ENCODE measurements at places on chromosomes 7 and 10.

- no peak for DNase-seq
Observed at GRCh38 chr10:22043327-22043633, 39.8 kb upstream of the DNAJC1 start.

GRCh38 chr10:326894-327635 lies 191.8 kb downstream of the ZMYND11 start:
- no peak for DNase-seq

DNA sequence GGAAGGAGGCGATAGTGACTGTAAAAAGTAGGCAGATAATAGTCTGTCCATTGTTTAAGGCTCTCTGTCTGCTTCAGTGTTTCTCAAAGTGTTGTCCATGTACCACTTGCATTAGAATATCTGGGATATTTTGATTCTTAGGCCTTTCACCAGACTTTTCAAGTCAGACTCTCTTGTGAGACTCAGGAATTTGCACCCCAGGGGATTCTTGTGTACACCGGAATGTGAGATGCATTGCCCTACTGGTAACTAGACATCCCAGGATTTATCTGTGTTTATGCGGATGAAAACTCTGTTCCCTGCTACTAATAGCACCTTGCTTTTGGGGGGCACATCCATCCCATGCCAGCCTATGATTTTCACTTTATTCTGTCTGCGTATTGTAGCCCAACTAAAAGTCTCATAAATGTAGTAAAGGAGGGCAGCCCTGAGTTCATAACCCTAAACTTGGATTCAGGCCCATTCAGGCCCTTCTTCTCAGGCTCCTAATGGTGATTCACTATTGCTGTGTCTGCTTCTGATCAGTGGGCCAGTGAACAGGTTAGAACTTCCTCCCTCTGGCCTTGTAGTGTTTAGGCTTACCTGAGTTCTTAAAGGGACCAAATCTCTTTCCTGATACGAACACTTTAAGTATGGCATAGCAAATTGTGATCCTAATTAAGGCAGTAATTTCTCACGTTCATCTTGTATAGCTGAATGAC lies 71.8 kb upstream of the RPA3 start:
- DNase-seq, result no peak

DNA sequence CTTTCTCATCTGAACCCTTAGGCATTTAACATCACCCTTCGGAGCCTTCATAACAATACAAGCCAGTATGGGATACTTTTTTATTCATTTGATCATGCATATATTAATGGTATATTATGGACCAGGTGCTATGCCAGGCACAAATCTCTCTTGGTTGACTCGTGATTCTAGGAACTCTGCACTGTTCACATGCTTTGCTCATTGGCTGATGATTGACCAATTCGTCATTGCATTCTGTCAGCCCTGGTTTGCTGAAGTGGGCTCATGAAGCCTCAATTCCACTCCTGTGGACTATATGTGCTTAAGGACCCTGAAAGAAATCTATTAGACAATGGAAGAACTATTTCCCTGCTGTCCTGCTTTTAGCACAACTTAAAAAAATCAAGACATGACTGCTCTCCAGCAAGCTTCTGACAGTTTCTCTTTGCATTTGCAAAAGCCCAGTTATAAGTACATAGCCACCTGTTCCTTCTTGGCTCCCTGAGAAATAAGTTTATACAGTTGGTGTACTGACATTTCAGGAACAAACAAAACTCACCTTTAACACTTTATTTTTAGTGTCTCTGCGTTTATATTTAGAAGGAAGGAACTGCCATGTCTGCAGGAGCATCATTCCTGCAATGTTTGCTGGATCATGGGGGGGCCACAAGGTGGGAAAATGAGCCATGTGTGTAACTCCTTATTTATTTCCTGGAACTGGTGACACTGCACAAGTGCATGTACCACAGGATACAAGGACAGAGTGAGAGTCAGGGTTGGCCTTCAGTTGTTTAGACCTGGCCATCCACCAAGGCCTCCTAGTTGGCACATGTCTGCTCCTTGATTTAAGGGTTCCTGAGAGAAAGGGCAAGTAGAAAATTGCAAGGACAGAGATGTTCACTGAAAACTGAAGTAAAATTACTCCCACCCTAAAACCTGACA lies 146.0 kb upstream of the NAMPT start:
- no peak for DNase-seq

DNA sequence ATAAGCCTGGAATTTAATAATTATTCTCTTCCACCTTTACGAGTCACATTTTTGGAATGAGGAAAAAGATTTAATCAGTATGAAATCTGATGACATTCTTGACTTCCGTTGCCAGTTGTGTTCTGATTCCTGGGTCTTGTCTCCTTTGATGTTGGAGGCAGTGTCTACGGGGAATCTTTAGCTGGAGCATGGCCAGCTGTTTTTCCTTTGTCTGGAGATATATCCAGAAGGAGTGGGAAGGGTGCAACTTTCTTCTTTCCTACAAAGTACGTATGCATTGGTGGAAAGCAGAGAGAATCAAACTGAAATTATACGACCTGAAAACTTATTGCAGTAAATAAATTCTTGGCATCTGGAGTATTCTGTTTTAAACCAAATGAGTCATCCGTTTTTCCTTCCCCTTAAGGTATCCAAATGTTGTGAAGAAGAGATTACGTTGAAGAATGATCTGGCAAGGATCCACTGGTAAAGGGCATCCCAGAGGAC lies 6.9 kb upstream of the GNG11 start:
- no peak for DNase-seq

DNA sequence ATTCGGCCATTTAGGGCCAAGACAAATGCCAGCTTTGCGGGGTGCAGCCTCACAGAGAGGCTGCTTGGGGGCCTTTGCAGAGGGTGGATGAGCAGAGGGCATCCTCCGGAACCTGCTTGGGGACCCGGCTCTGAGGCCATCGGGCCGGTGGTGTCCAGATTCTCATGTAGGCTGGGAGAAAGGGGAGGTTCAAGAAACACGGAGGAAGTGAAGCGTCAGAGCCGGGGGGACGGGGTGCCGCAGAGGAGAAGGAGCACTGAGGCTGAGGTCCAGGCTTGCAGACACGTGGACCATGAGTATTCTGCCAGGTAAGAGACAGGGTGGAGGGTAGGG lies 150.7 kb upstream of the SHH start:
- no peak for DNase-seq

DNA sequence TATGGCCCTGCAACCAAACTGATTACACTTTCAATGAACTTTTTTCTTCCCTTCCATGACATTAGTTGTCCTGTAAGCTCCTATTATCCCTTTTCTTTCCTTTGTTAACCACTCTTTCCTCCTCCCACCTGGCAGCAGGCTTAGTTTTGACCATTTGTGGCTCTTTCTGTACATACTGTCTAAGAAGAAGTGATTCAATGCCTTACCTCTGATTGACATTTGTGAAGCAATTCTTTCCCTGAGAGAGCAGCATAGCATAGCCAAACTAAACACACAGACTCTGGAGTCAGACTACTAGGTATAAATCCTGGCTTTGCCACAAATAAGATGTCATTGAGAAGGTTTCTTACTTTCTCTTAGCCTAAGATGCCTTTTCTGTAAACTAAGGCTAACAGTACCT lies 48.9 kb downstream of the AHR start:
- no peak for DNase-seq

- no peak for DNase-seq
Observed at GRCh38 chr10:84196941-84197340, 2.6 kb downstream of the CDHR1 start.

- DNase-seq, result no peak
Observed at GRCh38 chr7:151925446-151926335, 30.6 kb upstream of the GALNTL5 start.

- peak; percentile 48 for DNase-seq
Observed at GRCh38 chr10:43689618-43689954, 40.9 kb upstream of the ZNF32 start.

DNA sequence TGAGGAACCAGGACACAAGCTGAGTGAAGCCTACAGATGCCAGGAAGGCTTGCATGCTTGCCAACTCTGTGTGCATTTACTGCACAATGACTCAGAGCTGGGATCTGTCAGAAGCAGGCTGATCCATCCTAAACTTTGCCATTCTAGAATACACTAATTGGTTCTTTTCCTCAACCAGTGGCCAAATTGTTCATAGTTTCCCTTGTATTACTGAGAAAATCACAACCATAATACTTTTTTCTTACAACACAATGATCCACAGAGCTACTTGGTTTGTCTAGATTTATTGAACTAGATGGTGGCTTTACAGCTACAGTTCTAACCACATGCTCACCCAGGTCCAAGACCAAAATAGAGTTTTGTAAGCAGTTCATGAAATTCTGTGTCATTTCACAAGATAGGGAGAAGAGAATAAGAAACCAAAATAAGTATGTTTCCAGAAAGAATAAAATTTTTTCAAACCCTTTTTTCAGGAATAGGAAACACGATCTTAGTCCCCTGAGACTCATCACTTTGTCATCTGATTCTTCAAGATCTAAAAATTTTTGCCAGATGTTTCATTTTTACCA lies 21.0 kb upstream of the LRRC17 start:
- no peak for DNase-seq

DNA sequence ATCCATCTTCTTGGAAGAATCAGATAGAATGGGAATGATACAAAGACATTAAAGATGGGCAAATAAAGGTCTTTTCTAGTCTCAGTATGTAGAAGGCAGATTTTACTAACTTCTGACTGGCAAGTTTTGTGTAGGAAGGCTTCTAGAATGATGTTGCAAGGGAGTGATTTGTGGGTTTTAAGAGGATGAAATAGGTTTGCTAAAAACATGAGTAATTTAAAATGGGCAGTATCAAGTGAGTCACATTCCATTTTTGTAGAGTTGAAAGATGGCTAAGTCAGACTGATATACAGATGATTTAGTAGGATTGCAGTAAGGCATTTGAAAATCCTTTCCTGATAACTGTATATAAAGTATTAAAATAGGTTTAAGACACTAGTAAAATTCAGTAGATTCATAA lies 777.4 kb downstream of the SORCS1 start:
- DNase-seq, result no peak

- DNase-seq, result no peak
Observed at GRCh38 chr7:100655908-100656674, at the start of gene ACTL6B. TSS of gene ACTL6B (minus strand) at chr7:100656448. CDS start at chr7:100656354, 94 bp downstream.

- no peak for DNase-seq
Observed at GRCh38 chr10:104608091-104608828, 32.8 kb upstream of the SORCS3 start.

- peak; percentile 65 for DNase-seq
Observed at GRCh38 chr7:98051118-98051744, 55.4 kb upstream of the LMTK2 start.

DNA sequence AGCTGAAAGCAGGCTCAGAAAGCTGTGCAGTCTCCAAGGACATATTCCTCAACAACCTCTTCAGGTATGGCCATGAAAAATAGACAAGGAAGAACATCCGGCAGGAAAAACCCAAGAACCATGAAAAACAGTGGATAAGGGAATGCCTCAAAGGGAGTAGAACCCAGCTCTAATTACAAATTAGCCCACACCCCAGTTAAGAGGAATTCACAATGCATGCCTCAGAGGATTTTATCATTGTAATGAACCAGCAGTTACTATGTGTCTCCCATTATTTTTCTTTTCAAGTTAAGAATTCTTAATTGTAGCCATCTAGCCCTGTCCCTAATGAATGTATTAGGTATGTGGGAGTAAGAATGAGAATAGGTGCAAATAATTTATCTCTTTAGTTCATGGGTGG lies 19.7 kb upstream of the TNKS2 start:
- DNase-seq, result no peak

DNA sequence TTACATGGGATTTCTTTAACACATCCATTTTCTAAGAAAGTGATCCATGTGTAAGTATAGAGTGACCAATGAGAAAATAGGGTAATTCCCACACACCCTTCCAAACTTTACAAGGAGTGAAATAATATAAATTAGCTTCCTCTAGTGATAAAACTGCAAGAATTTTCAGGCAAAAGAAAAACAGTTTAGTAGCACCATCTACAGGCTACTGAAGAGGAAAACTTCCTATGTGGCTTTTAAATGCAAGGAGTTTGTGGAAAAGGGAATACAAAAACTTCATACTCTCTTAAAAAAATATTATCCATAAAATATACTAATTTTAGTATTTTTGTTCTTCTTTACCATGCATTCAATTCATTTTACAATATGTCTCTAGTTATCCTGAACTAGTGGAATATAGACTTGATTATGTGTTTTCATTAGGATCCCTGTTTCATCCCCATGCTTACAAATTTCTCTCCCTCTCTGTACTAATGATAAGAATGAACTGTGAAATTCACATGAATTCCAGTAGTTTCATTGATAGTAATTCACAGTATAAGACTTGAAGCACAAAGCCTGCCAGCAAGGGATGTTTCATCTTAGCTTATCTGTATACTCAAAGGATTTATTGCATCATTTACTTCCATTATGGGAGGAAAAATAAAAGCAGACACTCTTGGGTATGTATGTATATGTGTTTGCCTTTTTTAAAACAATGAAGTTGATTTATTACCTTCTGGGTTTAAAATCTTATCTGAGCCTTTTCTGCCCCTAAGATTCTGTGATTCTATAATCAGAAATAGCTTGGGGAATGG lies 442.9 kb downstream of the AUTS2 start:
- DNase-seq, result no peak

GRCh38 chr7:69959789-69960499 lies 361.7 kb downstream of the AUTS2 start:
- no peak for DNase-seq

- no peak for DNase-seq
Observed at GRCh38 chr10:21144047-21144446, 246.9 kb upstream of the NEBL start.

- no peak for DNase-seq
Observed at GRCh38 chr10:133088956-133089800, 1.5 kb downstream of the ADGRA1 start.

DNA sequence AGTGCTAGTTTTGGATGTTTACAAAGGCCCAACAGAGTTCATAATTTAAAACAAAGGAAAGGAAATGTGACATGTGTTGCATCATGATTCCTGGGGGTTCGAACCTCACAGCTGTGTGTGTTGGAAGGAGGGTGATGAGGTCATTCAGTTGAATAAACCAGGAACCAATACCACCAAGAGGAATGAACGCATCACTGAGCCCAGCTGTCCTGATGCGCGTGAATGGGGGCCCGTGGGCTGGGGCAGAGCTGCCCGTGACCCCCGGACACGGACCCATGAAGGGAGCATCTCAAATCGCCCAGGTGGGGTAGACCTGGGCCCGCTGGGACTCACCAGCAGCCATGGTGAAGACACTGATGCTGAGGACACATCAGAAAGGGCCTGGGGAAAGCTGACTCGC lies 33.0 kb downstream of the BRI3 start:
- DNase-seq, result no peak

Data from stimulated activated naive CD8-positive, alpha-beta T cell treated with anti-CD3 and anti-CD28 coated beads, Interleukin-15, amount 100 ng/mL, for 72 hours (primary cell).